ENCODE measurements at places on chromosomes 4 and X.

DNA sequence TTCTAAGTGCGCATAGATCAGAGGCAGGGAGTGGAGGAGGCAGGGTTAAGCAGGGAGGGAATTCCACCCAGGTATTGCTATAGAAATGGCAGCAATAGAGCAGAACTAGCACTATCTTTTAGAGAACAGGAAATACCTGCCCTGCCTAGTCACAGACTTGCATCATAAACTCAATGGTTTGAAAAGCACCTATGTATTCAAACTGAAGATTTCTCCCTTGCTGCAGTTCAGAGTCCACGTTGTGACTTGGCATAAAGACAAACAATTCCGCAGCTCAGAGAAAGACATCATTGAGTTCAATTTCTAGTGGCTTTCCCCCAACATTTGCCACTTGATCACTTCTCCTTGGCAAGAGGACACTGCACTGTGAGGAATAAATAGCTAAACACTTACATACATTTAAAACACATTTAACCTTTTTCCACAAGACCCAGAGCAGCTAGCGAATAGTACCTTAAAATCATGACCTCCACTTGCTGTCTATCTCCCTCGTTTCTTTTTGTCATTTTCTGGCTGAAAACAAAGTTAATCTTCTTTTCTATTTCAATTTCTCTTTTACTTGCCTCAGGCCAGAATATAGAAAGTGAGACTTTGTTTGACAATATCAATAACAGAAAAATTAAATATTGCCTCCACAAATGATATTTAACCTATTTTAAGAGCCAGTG is 42.4 kb downstream of the SLC7A11 start:
- DNase-seq = peak; percentile 64

- DNase-seq = no peak
Measured at GRCh38 chr4:25104591-25104990, 55.7 kb downstream of the SEPSECS start.

DNA sequence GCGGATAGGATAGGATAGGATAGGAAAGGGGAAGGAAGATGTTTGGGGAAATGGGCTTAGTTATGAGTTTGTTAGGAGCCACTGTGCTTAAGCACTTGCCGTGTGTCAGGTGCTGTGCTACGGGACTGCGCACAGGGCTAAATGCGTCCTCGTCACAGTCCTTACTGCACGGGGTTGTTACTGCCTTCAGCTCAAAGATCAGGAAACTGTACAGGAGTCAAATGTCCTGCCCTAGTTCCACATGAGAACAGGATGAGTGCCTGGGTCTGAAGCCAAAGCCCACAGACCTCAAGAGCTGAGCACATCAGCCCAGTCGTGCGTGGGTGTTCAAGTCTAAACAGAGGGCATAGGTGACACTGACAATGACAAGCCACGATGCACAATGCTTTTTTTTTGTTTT is 15.0 kb downstream of the ACSL1 start:
- DNase-seq = no peak

- no peak for DNase-seq
Measured at GRCh38 chrX:8358302-8358701, 106.3 kb upstream of the VCX3B start.

- DNase-seq = no peak
Measured at GRCh38 chr4:111066447-111066846, 443.6 kb upstream of the PITX2 start.

DNA sequence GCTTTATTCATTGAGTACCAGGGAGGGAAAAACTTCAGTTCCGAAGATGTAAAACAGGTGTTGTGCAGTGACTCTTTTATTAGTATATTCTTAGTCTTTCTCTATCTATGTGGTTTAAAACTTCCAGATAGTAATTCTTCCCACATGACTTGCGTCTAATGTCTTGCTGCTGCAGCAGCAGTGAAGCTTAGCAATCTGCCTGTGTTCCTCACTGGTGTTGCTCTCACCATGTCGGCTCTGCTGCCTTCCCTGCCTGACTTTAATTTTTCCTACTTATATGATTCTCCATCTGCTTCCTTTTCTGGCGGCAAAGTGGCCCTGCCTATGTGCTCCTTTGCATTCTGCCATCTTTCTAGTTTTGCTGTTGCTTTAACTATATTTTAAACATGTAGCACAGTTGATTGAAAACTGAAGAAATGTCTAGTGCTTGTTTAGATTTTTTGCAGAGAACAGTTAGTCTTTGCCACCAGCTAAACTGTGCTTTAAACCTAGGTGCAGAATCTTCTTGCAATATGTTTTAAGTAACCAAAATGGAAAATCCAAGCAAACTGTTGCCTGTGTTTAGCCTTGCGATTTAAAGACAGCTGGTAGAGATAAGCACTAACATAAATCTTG is 1934.2 kb upstream of the IGFBP7 start:
- no peak for DNase-seq

- DNase-seq = no peak
Measured at GRCh38 chr4:133598779-133599178, 449.7 kb downstream of the PCDH10 start.

GRCh38 chr4:111652236-111652635 is 493.0 kb upstream of the FAM241A start:
- DNase-seq = no peak

DNA sequence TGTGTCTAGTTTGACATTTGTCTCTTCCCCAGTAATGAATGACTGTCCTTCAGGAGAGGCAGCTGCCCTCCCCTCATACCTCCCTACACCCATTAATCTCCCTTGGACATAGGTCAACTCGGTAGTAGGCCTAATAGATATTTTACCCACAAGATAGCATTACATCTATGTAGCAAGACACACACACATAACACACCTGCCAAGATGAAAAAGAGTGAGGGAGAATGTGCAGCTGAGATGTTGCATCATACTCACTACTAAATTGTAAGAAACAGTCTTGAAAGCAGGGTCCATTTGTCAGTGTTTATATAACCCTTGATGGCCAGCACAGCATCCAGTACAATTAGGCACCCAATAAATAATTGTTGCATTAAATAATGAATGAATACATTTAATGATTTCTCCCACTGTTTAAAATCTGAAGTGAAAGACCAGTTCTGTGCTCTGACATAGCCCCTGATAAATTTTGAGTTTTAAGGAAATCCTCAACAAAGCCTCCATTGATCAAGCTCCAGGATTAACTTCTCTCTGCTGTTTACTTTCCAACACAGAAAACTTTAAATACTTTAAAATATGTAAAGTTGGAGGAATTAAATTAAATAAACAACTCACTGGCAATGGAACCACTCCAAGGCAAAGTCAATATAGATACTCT is 440.8 kb upstream of the RASGEF1B start:
- DNase-seq = no peak
